RWPE1 (cell line): ENCODE measurements at places on chromosomes 12 and 14.

DNA sequence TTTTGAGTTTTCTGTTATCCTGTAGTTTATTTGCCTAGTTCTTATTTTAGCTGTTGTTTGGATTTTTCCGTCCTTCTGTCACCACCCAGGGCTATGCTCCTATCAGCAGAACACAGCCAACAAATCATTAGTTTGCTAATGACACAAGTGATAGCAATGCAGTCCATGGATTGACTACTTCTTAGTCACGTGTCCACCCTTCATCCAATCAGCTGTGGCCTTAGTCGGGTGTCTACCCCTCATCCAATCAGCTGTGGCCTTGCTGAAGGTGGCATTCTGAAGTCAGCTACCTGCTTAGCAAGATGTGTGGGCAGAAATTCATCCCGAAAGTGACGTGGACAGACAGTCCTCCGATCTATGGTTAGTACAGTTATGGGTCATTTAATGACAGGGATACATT lies 182.3 kb downstream of the GALC start:
- no peak for DNase-seq

DNA sequence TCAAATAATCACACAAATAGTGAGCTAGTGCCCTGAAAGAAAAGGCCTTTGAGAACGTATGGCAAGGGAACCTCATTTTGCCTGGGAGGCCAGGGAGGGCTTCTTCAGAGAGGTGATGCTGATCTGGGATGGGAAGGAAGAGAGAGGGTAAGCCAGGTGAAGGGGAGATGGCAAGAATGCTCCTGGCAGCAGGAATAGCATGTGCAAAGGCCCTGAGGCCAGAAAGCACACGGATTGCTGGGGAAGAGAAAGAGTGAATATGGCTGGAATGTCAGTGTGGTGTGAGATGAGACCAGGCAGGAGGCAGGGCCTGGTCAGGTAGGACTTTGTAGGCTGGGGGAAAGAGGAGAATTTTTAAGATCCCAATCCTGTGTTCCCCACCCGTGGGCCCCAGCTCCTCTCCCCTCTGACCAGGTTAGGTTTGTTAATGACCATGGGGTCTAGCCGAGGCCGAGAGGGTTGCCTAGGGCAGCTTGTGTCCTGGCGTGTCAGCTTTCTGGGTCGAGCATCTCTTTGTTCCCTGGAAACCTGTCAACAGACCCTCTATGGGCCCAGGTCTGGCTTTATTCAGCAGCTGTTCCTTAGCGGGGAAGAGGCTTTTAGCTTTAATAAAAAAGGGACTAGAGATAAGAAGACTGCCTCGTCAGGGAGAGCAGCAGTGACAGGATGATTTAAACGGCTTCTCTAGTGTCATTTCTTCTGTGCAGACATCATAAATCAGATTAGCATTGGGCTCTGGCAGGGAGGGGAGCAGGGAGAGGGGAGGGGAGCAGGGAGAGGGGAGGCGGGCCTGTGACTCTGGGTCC lies 123.4 kb downstream of the ADCK1 start:
- DNase-seq = no peak

- no peak for DNase-seq
Measured at GRCh38 chr12:123034022-123034541, 53.6 kb downstream of the ARL6IP4 start.

DNA sequence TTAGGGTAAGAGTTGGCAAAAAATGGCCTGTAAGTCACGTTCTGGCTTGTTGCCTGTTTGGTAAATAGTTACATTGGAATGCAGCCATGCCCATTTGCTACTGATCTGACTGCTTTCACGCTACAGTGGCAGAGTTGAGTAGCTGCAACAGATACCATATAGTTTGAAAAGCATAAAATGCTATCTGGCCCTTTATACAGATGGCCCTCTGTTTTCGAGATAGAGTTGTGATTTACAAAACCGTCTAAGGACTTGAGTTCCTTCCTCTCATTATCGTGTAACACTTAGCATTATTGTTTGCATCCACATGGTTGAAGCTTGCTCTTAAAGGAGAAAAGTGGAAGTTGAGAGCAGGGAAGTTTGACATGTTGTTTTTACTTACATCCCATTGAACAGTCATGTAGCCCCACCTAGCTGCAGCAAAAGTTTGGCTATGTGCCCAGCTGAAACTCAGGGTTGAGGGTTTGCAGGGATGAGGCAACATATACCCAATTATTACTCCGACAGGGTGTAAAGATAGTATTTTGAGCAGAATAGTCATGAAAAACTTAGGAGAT lies 11.3 kb upstream of the SCFD1 start:
- peak; percentile 50 for DNase-seq

GRCh38 chr14:41313196-41313595 lies 293.5 kb upstream of the LRFN5 start:
- DNase-seq = no peak

GRCh38 chr14:43001731-43002130 lies 1395.1 kb downstream of the LRFN5 start:
- DNase-seq = no peak

GRCh38 chr12:70849265-70849960 lies 71.1 kb downstream of the PTPRR start:
- peak; percentile 28 for DNase-seq

DNA sequence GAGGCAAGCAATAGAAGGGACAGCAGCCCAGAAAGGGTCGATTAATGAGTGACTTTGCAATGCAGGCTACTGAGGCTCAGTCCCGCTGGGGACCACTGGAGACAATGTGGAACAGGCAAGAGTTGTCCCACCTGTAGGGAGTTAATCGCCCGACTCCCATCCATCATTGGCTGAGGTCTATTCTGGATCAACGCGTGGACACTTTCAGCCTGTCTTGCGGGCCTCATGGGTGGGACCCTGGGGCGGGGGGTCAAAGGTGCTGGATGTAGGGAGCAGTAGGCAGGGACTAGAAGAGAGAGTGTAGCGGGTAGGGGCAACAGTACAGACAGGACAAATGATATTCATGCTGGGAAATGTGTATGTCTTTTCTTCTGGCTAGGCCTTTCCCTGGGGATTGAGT lies 6.1 kb downstream of the IFI27L2 start:
- DNase-seq = no peak

DNA sequence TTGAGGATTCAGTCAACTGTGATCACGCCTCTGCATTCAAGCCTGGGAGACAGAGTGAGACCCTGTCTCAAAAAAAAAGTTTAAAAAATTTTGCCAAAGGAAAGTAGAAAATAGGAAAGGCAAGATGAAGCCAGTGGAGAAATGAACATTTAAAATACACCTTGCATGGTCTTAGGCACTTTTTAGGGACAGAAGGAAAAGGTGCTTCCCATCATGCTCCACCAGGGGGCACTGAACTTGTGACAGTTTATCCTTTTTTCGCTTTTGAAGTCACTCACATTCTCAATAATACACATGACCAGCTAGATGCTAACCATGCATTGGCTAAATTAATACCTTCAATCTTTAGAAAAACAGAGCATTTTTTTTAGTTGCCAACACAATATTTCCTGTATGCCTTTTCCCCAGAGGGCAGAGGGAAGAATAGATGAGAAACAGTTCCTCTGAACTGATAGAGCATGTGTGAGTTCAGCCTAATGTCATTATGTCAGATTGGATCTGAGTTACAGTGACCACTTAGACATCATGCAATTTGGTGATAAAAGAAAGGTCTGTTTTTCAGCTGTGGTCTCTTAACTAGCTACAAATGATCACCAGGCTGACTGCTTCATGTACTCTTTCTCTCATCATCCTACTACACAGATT lies 221.8 kb upstream of the SSTR1 start:
- DNase-seq = peak; percentile 4

- no peak for DNase-seq
Measured at GRCh38 chr14:65170318-65170717, 68.0 kb upstream of the MAX start.

DNA sequence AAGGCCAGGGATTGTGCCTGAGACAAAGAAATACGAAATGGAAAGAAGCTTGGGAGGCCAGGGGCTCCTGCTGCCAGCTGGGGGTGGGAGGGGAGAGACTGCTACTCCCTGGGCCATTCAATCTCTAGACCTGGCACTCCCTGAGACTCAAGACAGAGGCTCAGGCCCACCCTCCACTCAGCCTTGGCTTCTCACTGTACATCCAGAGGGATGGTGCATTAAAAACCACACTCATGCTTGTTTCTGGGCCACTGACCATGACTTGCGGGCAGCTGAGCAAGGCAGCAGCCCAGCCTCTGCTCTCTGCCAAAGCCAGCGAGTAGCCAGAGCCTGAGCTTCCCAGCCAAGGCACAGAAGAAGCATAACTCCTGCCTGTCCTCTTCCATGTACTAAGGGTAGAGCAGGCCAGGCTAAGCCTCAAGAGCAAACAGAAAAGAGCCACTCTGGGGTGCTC lies 41.5 kb downstream of the PITPNM2 start:
- DNase-seq = no peak

GRCh38 chr12:132514838-132515237 lies 24.9 kb downstream of the FBRSL1 start:
- DNase-seq = no peak

GRCh38 chr12:3670083-3670620 lies 82.8 kb downstream of the CRACR2A start:
- DNase-seq = peak; percentile 14

- DNase-seq = no peak
Measured at GRCh38 chr12:130074661-130075406, 87.4 kb upstream of the FZD10 start.

GRCh38 chr14:53711205-53711604 lies 245.4 kb downstream of the BMP4 start:
- DNase-seq = no peak
